ENCODE measurements at places on chromosomes 1 and 21.

DNA sequence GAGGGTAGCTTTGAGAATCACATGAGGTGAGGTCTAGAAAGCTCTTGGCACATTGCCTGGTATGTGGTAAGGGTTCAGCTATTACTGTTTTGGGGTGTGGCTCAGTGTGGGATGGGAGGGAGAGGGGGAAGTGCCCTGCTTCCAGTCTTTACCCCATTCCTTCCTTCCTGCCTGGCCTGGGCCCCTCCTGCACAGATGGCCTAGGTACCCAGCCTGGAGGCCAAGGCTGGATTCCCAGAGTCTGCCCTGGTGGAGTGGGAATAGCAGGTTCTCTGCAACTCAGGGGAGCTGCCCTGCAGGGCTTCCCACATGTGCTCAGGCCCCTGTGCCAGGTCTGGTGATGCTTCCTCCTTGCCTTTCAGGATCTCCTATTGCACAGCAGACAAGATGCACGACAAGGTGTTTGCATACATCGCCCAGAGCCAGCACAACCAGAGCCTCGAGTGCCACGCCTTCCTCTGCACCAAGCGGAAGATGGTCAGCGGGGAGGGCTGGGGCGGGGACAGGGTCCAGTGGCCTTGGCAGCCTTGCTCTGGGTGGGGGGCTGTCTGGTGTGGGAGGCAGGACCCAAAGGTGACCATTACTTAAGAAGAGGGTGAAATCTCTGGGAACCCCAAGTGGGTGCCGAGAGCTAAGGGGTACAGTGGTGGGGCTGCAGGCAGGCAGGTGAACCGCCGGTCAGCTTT is 13.5 kb downstream of the LDLRAP1 start:
- no peak for DNase-seq

- DNase-seq: no peak
These were observed 23.2 kb downstream of the ATP8B2 start for GRCh38 chr1:154348429-154349076.

GRCh38 chr1:53810007-53810406 is 28.1 kb downstream of the NDC1 start:
- DNase-seq: no peak

DNA sequence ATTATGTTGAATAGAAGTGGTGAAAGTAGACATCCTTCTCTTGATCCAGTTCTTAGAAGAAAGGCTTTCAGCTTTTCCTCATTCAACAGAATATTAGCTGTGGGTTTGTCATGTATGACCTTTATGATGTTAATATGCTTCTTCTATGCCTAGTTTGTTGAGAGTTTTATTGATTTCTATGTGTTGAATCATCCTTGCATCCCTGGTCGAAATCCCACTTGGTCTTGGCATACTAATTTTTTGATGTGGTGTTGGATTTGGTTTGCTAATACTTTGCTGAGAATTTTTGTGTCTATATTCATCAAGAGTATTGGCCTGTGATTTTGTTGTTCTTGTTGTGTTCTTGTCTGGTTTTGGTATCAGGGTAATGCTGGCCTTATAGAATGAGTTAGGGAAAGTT is 20.9 kb downstream of the CD55 start:
- DNase-seq: no peak

DNA sequence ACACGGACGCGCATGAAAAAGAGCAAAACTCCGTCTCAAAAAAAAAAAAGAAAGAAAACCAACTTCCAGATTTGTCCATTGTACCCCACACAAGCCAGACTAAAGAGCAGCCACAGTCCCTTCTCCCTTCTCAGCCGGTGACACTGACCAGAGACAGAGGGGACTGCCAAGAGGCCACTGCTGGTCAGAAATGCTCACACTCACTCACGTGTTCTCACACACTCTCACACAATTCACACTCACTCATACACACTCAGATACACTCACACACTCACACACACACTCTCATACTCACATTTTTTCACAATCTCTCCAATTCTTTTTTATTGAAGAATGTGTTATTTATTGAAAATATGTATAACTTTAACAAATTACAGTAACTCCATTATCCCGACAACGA is 90.8 kb upstream of the RAB4A start:
- DNase-seq: no peak

Data from stimulated activated CD8-positive, alpha-beta memory T cell treated with anti-CD3 and anti-CD28 coated beads, Interleukin-2, amount 100 ng/mL, for 1 hour (primary cell).